ENCODE measurements at places on chromosomes 5 and 9.

DNA sequence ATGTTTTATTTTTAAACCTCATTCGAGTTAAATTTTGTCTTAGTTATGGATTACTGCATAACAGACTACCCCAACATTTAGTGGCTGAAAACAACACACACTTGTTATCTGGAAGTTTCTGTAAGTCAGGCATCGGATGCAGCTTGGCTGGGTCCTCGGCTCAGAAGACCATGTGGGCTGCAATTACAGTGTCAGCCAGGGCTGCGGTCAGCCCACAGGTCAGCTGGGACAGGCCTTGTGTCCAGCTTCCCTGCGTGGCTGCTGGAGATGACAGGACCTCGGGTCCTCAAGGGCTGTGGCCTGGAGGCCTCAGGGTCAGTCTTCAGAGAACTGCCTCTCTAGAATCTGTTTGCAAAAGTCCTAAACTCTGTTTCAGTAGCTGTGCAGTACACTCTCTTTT lies 219.0 kb upstream of the IRX1 start:
- no peak overlapping the region for H3K4me3 ChIP-seq
- no peak overlapping the region for H3K27ac ChIP-seq
- H3K27me3 ChIP-seq = no peaks in the 10 kb centered on the region
- no peaks in the 10 kb centered on the region for H3K36me3 ChIP-seq
- DNase-seq = no peak

DNA sequence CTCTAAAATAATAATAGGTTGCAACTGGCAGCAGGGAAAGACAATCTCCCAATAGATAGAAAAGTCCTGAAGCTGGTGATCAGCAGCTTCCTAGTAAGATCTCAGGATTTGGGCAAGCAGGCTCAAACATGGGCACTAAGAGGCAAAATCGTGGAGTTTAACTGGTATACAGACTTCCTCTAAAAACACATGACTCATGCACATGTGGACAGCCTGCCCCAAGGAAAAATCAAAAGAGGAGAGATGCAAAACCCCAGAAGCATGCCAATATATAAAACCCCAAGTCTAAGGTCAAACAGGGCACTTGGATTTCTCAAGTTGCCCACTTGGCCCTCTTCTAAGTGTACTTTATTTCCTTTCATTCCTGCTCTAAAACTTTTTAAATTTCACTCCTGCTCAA lies 62.8 kb downstream of the CDKN2A start:
- H3K27ac ChIP-seq = no peak overlapping the region
- no peak for DNase-seq
- H3K36me3 ChIP-seq = peaks cover 16% of the 10 kb centered on the region
- H3K27me3 ChIP-seq = no peaks in the 10 kb centered on the region
- no peaks in the 10 kb centered on the region for H3K4me1 ChIP-seq

DNA sequence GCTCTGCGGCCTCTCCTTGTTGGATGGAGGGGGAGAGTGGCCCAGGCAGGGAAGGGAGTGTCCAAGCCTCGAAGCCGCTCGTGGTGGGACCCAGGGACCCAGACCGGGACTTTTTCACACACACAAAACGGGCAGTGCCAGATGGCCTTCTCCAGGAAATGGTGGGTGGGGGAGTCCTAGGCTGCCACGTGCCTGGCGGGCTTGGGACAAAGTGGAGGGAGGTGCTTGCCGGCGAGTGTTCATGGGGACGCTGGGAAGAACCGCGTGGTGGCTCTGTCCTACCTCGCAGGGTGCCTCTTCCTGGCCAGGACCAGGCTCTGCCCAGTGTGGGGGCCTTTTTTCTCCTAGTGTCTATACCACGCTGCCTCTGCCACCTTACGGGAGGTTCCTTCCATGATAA lies 155.0 kb upstream of the COL5A1 start:
- H3K27me3 ChIP-seq = peaks cover 14% of the 10 kb centered on the region
- H3K36me3 ChIP-seq = no peaks in the 10 kb centered on the region
- H3K4me3 ChIP-seq = no peak overlapping the region

DNA sequence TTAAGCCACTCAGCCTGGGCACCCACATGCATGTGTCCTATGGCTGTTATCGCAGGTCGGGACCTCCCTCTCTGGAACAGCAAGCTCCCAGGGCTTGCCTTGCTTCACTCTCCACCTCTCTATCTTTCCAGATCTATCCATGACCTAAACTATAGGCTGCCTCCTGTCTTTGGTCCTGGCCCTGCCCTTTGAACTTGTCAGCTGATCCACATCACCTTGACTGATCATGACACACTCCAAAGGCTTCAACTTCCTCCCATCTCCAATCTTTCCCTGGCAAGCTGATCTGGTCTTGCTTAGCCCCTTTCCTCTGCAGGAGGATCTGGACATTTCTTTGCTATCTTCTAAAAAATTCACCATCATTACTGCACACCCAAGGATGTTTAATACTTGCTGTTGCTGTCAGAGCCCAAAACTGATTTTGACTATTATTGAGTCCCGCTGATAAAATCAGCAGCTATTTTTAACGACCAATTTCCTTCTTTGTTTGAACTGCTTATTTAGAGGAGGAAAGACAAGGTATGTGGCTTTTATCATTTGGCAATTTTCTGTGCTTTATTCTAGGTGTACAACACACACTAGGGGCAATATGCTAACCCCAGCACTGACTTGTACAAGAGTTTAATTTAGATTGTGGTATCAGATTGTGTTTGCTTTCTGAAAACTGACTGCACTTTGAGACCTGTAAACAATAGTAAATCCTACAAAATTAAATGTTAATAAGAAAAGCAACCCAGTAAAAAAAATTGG lies 33.5 kb downstream of the CARTPT start:
- peaks cover 2% of the 10 kb centered on the region for H3K4me1 ChIP-seq
- H3K4me3 ChIP-seq = no peak overlapping the region
- H3K27me3 ChIP-seq = peaks cover 12% of the 10 kb centered on the region
- H3K36me3 ChIP-seq = no peaks in the 10 kb centered on the region
- H3K27ac ChIP-seq = no peak overlapping the region

DNA sequence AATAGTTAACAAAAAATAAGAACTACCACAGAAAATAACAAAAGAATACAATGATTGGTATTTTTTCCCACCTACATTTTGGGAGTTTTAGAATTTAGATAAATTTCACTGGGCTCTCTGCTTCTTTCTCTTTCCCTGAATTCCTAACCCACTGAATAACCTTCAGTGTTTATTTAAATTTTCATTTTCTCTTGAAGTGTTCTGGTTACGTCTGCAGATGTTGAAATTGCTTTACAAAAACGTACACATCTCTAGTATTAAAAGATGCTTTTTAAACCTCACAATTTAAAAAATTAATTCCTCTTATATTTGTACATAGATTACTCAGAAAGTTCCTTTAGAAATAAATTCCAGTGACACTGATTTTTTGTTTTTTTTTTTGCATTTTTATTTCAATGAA lies 158.7 kb upstream of the TUT7 start:
- H3K4me3 ChIP-seq = no peak overlapping the region
- H3K27me3 ChIP-seq = no peaks in the 10 kb centered on the region
- DNase-seq = no peak
- H3K36me3 ChIP-seq = no peaks in the 10 kb centered on the region
- no peak overlapping the region for H3K27ac ChIP-seq

- no peaks in the 10 kb centered on the region for H3K27me3 ChIP-seq
- no peak overlapping the region for H3K4me3 ChIP-seq
- H3K27ac ChIP-seq = no peak overlapping the region
- H3K36me3 ChIP-seq = no peaks in the 10 kb centered on the region
Observed at GRCh38 chr5:120778491-120779484, 314.7 kb downstream of the PRR16 start.

- H3K4me3 ChIP-seq = no peak overlapping the region
- H3K4me1 ChIP-seq = no peaks in the 10 kb centered on the region
Observed at GRCh38 chr9:94010980-94011533, 55.9 kb upstream of the BARX1 start.

GRCh38 chr5:168260353-168261226 lies 30.9 kb upstream of the WWC1 start:
- H3K4me3 ChIP-seq = no peak overlapping the region
- DNase-seq = no peak
- H3K4me1 ChIP-seq = peaks cover 2% of the 10 kb centered on the region
- no peak overlapping the region for H3K27ac ChIP-seq
- H3K36me3 ChIP-seq = no peaks in the 10 kb centered on the region

DNA sequence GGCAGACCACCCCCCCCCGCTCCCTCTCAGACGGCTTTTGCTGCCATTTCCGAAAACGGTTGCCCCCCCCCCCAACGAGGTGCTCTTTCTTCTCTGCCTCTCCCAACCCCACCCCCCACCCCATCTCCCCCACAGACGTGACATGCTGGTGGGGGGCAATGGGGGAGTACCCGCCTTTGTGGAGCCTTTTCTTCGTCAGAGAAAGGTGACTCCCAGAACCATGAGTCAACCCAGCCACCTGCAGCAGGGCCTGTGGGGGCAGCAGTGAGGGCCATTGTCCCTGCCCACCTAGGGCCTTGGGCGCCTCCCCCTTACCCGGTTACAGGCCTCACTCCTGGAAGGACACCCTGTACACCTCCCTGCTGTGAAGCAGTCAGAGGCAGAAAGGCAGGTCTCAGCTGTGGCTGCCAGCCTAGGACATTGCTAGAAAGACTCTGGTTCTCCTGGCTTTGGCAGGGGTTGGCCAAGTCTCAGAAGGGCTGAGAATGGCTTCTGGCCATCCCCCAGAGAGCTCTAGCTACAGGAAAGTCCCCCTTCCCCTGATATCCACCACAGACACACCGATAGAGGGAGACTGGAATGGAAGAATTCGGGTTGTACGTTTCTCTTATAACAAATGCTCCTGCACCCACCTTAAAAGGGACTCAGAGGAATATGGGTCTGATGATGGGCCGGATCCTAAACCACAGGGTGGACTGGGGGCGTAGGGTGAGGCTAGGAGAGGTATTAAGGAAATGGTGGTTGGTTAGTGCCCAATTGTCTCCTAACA lies 2.2 kb downstream of the DNAJB5 start:
- H3K27ac ChIP-seq = peak overlapping the region; percentile 89
- peak overlapping the region; percentile 24 for H3K4me3 ChIP-seq
- peaks cover 6% of the 10 kb centered on the region for H3K36me3 ChIP-seq

DNA sequence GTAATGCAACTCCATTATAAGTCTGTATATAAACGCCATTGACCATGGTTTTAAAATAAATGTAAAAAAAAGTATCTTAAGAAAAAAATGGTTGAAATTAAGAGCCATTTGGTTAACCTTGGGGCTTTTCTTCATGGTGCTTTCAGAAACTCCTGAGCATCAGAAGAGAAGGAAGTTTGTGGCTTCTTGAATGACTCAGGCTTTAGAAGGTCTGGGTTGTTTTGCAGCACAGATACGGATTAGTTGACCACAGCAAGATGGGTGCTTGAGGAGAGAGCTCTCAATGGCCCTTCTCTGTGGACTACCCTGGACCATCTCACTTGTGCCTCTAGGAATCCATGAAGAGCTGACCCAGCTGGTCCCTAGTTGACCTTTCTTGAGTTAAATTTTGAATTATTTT lies 189.5 kb downstream of the TMEM38B start:
- peak; percentile 20 for DNase-seq
- H3K4me3 ChIP-seq = no peak overlapping the region
- H3K4me1 ChIP-seq = peaks cover 21% of the 10 kb centered on the region
- H3K36me3 ChIP-seq = no peaks in the 10 kb centered on the region
